8988T (cell line): ENCODE measurements at places on chromosomes 4 and X.

GRCh38 chr4:139611391-139611790 lies 54.2 kb upstream of the MGST2 start:
- no peak for DNase-seq

DNA sequence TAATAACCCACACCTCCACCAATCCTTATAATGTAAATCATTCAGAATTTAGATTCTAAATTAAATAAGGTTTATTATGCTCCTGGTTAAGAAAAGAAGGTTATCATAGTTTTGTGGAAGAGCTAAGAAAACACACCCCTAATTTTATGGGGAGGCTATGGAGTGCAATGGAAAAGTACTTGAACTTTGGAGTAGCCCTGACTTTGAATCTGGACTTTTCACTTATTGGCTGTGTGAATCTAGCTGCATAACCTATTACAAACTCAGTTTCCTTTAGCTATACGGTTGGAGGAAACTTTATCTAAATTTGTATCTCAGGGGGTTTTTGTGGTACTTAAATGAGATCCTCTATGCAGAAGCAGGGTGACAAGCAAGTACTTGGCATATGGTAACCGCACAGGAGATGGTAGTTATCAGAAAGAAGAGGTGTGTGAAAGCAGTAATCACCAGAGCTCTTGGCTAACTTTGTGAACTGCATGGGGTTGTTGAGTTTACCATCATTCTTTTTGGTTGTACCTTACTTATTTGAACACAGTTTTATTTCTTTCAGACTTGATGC lies 143.1 kb downstream of the SHROOM3 start:
- no peak for DNase-seq

DNA sequence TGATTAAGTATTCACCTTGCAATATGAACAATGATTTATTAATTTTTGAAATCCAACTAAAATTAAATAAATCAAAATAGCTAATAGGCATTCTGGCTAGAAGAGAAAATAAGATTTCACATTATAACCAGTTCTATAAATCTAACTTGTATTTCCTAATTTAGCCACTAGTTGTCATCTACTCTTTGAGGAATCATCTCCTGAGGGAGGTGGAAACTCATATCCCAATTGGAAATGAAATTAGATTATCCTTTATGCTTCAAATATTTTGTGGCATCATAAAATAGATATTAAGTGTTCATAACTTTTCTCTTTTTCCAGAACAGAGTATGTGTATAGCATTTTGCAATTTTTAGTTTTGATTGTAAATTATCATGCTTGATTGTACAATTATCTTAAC lies 558.5 kb upstream of the DIAPH2 start:
- no peak for DNase-seq

DNA sequence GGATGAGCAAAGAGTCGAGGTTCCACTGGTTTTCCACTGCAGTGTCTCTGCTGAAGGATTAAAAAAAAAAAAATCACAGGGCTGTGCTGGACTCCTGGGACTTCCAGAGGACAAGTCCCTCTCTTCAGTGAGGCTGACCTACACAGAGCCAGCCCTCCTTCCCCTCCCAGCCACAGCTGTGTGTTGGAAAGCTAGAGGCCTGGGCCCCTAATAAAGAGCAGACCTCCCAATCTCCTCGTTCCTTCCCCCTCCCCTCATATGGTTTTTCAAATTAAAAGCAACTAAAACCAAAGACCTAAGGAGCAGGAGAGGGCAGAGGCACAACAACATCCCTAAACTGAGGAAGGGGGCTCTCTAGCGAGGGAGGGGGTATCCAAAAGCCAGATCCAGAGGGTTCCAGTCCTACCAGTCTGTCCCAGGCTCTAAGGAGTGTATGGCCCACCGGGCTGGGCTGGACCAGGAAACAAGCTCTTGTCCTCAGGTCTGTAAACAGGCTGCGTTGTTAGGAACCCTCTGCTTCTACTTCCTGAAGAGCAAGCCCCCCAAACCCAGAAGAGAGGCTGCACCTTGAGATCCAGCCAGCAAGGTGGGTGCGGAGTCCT lies 4.0 kb upstream of the PDGFRA start:
- DNase-seq, result no peak

GRCh38 chr4:164116286-164116685 lies 621.8 kb downstream of the TMA16 start:
- DNase-seq, result no peak

DNA sequence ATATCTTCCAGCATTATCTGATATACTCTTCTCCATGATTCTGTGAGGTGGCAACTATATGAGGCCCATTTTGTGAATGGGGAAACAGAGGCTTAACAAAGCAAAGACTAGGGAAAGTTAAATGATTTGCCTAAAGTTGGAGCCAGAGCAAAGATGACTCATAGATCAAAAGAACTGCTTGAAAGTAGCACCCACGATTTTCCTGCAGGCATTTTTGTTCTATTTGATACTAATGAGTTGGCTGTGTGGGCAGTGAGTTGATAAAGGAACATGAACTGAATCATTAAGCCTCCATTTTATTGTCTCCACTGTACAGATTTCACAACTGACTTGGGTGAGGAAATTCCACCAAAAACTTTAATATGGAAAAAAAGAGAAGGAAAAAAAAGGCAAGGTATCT lies 138.9 kb upstream of the IGFBP7 start:
- DNase-seq, result no peak

- DNase-seq, result no peak
These were observed 117.1 kb downstream of the TMEM164 start for GRCh38 chrX:110120025-110120424.

DNA sequence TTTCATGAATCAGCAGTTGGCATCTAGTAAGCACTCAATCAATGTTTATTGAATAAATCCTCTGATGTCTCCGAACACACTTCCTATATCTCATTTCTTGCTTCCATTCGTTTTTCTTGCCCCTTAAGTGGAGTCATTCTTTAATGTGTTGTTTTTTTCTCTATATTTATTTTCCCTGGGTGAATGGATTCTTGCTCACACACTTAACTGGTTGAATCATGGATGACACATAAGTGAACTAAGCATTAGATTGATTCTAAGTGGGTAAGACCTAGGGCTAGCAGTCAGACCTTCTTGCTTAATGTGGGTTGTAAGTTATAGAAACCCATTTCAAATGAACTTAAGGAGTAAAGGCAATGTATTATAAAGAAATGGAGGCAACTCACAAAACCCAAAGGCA lies 111.1 kb downstream of the RTL3 start:
- no peak for DNase-seq

DNA sequence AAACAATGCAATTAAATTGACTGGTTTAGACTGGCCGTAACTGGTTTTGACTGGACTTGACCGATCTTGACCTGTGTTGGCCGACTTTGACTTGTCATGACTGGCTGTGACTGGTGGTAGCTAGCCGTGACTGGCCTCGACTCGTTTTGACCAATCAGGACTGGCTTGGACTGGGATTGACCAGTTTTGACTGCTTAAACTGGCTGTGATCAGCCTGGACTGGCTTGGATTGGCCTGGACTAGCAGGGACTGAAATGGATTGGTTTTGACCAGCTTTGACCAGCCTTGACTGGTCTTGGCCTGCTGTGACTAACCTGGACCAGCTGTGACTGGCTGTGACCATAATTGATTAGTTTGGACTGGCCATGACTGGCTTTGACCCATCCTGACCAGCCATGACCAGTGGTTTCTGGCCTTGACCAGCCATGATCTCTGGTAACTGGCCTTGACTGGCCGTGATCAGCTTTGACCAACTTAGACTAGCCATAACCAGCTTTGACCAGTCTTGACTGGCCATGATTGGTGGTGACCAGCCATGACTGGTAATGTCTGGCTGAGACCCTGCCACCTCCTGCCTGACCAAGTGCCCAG lies 13.1 kb downstream of the SUV39H1 start:
- DNase-seq, result no peak

DNA sequence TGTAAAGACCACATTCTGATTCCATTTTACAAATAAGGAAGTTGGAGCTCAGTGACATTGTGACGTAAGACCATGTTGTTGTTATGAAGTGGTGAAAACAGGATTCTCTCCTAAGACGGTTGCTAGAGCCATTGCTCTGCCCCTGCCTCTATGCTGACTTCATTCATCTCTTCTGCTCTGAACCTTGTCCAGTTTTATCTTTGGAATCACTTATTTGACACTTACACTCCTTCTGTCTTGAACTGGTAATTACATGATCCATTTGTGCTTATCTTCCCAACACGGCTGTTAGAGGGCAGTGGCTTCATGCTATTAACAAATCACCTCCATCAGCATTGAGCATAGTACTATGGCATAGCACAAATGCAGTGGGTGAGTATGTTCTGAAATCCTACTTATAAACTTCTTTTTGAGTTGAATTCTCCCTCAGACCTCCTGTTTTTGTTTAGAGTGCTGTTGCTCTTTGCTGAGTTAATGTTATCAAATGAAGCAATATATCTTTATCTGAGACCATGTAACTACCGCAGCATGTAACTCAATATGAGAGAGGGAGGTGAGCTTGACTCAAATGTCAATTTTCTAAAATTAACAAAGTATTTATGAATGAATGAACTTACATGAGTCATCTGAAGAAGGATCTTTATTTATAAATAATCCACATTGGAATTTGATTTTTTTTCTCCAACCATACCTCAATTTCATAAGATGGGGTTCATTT lies 177.8 kb downstream of the RASL11B start:
- DNase-seq, result no peak

DNA sequence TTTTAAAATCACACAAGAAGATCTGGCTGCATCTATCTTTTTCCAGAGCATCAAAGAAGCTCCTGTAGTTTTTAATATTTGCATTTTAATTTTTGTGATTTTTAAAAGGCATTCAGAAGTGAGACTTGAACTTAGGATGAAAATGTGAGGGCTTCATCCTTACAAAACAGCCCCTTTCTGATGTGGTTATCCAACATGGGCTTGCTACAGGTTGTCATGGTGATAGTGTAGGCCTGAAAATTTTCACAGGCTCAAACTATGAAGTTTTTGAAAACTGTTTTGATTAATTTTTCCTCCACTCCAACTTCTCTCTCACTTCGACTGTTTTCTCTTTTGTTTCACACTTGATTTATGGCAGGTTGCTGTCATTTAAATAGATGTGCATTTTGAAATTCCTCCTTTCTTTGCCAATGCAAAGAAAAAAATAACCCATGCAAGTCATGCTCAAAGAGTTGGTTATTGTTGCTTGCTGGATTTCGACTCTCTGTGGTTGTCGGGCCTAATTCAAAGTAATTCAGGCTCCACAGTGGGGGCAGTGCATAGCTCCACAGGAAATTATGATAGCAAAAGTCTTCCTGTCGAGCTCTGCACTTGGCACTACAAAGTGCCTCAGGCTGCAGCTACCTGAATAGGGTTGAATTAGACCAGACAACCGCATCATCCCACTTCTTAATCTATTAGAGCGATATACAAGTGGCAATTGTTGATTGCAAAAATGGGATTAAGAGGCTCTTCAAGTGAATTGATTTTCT lies 201.0 kb upstream of the GPR101 start:
- no peak for DNase-seq

DNA sequence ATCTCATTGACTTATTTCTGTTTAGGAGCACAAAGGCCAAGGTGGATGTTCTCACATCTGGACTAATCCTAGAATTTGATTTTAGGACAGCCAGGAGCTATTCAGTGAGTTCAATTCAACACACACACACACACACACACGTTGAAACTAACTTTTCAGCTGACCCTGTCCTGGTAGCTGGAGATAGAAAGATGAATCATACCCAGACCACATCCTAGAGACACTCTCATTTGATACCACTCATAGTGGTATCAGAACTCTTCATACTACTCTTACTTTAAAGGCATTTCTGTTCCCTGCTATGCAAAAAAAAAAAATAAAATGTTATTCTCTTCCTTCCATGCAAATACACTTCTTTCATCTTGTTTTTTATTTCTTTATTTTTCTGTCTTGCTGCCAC lies 36.7 kb downstream of the KLF8 start:
- DNase-seq, result no peak

DNA sequence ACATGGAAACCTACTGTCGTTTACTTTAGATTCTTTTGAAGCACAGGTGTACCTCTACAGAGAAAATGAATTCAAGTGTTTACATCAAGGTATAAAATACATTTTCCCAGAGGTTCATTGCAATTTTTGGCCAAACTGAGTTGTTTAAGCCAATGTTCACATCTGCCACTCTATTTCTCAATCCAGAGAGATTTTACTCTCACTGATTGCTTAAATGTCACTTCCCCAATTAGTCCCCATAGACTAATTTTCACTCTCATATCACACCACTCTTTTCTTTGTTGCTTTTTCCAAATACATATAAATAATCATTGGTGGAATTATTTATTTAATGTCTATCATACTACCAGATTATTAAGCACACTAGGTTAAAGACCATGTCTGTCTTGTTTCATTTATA lies 271.8 kb downstream of the PPP3CA start:
- DNase-seq, result no peak

GRCh38 chrX:8297766-8298165 lies 126.7 kb upstream of the VCX2 start:
- no peak for DNase-seq

- no peak for DNase-seq
These were observed 66.9 kb upstream of the BMPR1B start for GRCh38 chr4:94690851-94691254.
